ENCODE measurements at places on chromosomes 12 and 14.

DNA sequence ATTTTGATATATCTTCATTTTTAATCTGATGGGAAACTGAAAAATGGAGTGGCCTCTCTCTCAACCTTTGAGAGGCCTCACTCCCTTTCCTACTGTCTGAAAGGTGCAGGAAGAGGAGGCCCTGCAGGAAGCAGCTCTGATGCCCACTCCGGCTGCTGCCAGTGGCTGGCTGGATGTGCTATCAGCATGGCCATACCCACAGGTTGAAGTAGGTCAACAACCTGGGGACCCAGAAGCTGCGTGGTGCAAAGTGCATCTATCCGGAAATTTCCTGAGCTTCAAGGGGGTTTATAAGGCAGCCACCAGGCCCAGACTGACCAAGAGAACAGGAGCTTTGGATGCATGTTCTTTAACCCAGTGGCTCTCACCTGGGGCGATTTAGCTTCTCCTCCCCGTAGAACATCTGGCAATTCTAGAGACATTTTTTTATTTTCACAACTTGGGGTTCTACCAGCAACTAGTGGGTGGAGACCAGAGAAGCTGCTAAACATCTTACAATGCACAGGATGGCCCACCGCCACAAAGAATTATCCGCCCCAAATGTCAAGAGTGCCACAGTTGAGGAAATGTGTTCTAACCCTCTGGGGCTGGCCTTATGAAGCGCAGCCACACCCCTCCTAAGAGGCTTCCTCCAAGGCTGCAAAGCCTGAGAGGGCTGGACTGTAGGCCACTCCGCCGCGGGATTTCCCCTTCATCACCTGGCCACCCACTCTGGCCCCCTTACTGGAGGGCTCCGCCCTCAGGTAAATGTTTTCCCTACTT, 8.2 kb upstream of the BATF start:
- no peak for DNase-seq

- no peak for DNase-seq
These were observed 53.3 kb downstream of the BEGAIN start for GRCh38 chr14:100533656-100534485.

GRCh38 chr14:72688990-72689671, 204.8 kb downstream of the DPF3 start:
- no peak for DNase-seq

GRCh38 chr14:61730756-61731373, 31.4 kb upstream of the SNAPC1 start:
- no peak for DNase-seq

GRCh38 chr12:33794954-33795353, 227.3 kb upstream of the ALG10 start:
- no peak for DNase-seq

DNA sequence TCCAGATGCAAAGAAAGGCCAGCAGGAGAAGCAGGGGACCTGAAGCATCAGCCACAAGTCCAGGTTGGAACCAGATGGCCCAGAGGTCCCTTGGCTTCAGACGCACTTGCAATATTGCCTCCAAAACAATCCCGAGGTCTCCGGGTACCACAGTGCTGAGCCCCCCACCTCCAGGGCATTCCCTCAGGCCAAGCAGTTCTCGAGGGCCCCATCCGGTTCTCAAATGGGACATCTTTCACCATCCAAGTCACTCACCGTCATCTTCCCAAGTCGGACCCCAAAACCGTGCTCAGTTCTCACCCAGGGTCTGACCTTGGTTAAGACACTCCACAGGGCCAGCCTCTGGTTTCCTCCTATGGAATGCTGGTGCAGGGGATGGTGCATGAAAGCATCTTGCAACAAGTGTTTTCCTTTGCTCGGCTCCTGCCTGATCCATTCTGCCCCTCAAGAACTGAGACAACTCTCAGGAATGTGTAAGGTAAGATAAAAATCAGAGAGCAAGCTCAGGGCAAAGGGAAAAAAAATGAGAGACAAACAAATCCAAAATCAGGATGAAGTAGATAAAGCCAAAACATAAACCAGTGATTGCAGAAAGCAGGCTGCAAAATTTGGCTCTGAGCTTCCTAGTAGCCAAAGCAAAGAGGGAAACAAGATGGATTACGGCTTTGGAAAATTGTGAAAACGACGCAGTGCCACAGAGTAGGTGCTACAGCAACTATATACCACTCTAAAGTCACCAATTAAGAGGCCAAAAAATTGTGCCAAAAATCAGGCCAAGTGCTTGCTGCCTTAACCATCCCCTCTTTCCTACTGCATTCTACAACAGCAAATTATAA, 8.0 kb downstream of the NCOR2 start:
- no peak for DNase-seq

- DNase-seq, result no peak
These were observed 114.8 kb downstream of the ESRRB start for GRCh38 chr14:76490735-76491134.

Data from vagina (tissue), 2 donors.